Activated T-cell treated with anti-CD3 and anti-CD28 coated beads, Interleukin-2, amount 50 U/mL, for 72 hours (primary cell): ENCODE measurements at places on chromosomes 3 and 15. TPM values are rescaled to one million over a fixed set of nuclear protein-coding genes. Genes with fewer than 3 reads are reported as not detected.

Gene SMCO1
- not detected for total RNA-seq

Gene CACNA1D
- 1.9 TPM for total RNA-seq

Gene ROPN1
- not detected for total RNA-seq

Gene ITGB5
- 1.6 TPM for total RNA-seq

Gene ACKR2
- total RNA-seq: 1.2 TPM

Gene HGD
- total RNA-seq: 1.8 TPM

Gene LDHAL6B
- total RNA-seq: not detected

Gene HIGD2B
- total RNA-seq: 0.22 TPM

Gene NANOGP8
- total RNA-seq: not detected

Gene FGF12
- not detected for total RNA-seq

Gene RPL29
- 1,838 TPM for total RNA-seq

Gene CCDC39
- not detected for total RNA-seq

Gene PPP1R14D
- not detected for total RNA-seq

Gene POLQ
- 17.9 TPM for total RNA-seq

Gene GNB5
- total RNA-seq: 38.8 TPM

Gene GOLGA8S
- total RNA-seq: 0.07 TPM

Gene RETNLB
- total RNA-seq: not detected

Gene GREM1
- 0.25 TPM for total RNA-seq

Gene PSTPIP1
- 152 TPM for total RNA-seq

Gene CCRL2
- 3.2 TPM for total RNA-seq

Gene SLC24A5
- total RNA-seq: not detected

Gene TRPM1
- not detected for total RNA-seq

Gene PDE12
- 19.6 TPM for total RNA-seq

Gene TRIM42
- not detected for total RNA-seq

Gene GPR15
- total RNA-seq: 4.6 TPM

Gene MKRN2OS
- total RNA-seq: not detected
